ENCODE measurements at places on chromosomes 1 and 21. TPM values are rescaled to one million over a fixed set of nuclear protein-coding genes. Genes with fewer than 3 reads are reported as not detected.

The PFKFB2 gene
- polyA plus RNA-seq, result 1.2 TPM

The SLC22A15 gene
- 5.7 TPM for polyA plus RNA-seq

The PLEKHN1 gene
- 1.7 TPM for polyA plus RNA-seq

The GBP2 gene
- polyA plus RNA-seq, result 4.8 TPM

The VANGL1 gene
- polyA plus RNA-seq, result 13.8 TPM

GRCh38 chr1:118985640-118986554, 2.2 kb downstream of the TBX15 start:
- DNase-seq, result peak; percentile 74

GRCh38 chr1:7477593-7477992, 293.5 kb upstream of the VAMP3 start:
- DNase-seq, result no peak

- peak; percentile 42 for DNase-seq
Observed at GRCh38 chr1:71780681-71781080, 501.7 kb downstream of the NEGR1 start.

DNA sequence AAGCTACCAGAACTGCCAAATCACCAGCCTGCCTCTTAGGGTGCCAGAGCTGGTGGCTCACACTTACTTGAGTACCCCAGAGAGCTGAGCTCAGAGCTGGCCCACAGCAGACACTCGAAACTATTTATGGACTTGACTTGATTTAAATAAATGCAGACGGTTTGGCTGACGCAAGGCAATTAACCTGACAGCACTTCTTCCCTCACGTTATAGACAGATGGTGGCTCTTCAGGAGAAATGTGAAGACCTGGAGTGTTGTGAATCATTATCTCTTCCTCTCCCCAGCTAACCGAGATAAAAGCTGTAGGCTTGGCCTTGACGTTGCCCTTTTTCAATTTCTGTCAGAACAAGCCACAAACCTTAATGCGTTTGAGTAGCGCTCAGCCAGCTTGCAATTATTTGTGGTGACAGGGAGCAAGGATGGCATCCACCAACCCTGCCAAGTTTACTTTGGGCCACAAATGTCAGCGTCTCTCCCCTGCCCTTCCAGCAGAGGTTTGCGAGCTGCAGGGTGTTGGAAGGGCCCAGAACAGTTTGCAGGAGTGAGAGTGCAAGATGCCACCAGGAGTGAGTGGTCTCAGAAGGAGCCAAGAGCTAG, 34.0 kb upstream of the BCAR3 start:
- no peak for DNase-seq

- DNase-seq, result no peak
Observed at GRCh38 chr21:17195976-17196375, 316.9 kb upstream of the CXADR start.

- DNase-seq, result no peak
Observed at GRCh38 chr1:97824624-97825023, 96.2 kb downstream of the DPYD start.

DNA sequence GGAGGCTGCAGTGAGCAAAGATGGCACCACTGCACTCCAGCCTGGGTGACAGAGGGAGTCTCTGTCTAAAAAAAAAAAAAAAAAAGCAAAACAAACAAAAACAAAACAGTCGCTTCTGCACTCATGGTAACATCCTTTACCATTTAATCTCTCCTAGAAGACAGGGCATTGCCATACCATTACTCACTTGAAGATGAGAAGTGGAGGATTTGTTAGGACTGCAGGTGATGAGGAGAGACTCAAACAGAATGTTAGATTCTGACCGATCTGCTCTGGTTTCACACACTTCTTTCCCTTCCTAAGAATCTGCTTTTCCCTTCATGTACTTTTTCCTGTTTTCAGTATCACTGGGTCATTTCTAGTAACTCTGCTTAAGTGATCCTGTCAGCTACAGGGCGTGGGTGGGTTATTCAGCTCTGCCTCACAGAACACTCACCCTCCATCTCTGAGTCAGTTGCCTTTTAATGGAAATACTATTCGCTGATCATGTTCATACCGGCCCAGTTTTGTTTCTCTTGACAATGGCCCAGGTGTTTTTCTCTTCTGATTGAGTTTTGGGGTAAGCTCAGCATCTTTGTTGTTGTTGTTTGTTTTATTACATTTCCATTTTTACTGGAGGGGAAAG, 148.0 kb upstream of the ERG start:
- peak; percentile 96 for DNase-seq

DNA sequence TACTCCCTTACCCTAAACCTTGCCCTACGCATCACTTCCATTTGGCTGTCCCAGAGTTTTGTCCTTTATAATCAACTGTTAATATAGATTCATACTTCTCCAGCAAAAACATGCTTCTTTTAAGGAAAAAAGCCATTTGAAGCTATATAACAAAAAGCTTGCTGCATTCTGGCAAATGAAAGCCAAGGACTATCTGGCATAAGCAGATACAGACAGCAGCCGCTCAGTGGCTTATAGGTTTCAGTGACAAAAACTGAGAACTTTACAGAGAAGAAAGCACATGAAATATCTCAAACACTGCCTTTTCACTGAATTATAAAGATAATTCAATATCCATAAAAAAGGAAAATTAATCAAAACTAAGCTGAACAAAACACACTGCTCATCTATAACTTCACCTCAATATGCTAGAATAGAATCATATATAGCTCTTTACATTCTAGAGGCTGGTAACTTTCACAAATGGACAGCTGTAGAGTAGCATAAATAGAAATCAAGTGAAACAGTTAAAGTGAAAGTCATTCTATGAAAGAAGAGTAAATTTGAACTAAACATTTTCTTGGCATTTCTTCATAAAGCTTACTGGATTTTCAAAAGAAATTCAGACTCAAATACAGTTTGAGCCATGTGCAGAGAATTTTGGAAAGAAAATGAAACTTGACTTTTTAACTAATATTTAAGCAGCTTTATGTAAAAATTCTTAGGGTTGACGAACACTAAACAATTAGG, 19.6 kb downstream of the CDC42BPA start:
- DNase-seq, result peak; percentile 24

- peak; percentile 78 for DNase-seq
Observed at GRCh38 chr1:68221980-68222373, 10.3 kb downstream of the WLS start.

GRCh38 chr1:10612436-10613160, 137.8 kb downstream of the PEX14 start:
- DNase-seq, result no peak

GRCh38 chr1:226125831-226126230, 60.7 kb downstream of the ACBD3 start:
- DNase-seq, result no peak

- DNase-seq, result peak; percentile 23
Observed at GRCh38 chr1:220528679-220529501, 954 bp downstream of the MARK1 start.

GRCh38 chr1:200624679-200625335, 4.3 kb upstream of the KIF14 start:
- peak; percentile 42 for DNase-seq

DNA sequence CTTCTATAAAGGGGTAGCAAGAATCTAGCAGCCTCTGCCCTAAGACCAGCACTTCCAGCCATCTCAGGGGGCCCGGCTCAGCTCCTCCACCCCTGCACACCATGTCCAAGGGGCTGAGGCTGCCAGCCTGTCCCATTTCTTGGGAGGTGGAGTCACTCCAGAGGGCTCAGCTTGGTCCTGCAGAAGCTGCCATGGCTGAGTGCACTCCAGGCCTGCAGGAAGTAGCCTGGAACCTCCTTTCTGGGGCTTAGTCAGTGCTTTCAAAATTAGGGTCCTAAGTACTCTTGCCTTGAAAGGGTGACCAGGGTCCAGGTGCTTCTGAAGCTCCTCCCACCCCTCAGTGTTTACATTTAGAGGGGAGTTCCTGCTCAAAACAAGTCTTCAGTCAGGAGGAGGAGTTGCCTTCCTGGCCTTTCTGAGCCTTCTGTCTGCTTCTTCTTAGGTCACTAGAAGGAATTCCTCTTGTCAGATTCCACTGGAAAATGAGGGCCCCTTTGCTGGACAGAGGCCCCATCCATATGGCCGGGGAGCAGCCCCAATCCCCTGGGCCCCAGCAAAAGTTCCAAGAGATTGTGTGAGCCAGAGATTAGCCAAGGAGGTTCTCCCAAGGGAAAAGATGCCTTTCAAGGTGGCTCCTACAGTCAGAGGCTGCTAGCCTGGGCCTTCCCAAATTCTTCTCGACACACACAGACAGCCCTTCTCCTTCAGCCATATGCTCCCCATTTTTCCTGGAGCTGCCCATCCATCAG, 128.1 kb upstream of the VAMP3 start:
- DNase-seq, result peak; percentile 41

DNA sequence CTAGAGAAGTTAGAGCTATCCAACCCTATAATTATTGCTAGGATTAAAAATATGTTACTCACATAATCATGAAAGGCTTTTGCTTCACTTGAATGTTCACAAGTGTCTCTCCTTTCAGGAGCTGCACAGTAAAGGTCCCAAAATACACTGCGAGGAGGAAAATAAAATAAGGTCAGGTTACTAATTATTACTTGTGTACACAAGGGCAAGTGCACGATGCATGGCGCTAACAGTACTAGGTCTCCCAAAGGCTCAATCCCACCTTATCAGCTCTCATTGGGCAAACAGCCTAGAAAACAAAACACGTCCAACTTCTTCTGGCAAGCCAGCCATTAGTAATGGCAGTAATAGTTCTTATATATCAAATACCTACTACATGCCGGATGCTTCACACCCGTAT, 4.4 kb downstream of the SSBP3 start:
- no peak for DNase-seq

- no peak for DNase-seq
Observed at GRCh38 chr1:222031318-222031717, 289.4 kb upstream of the DUSP10 start.

GRCh38 chr1:28248273-28249012, 10.9 kb upstream of the SESN2 start:
- peak; percentile 86 for DNase-seq

Data from GM23248 (cell line).